ENCODE measurements at places on chromosomes 12 and 14. TPM values are rescaled to one million over a fixed set of nuclear protein-coding genes. Genes with fewer than 3 reads are reported as not detected.

DNA sequence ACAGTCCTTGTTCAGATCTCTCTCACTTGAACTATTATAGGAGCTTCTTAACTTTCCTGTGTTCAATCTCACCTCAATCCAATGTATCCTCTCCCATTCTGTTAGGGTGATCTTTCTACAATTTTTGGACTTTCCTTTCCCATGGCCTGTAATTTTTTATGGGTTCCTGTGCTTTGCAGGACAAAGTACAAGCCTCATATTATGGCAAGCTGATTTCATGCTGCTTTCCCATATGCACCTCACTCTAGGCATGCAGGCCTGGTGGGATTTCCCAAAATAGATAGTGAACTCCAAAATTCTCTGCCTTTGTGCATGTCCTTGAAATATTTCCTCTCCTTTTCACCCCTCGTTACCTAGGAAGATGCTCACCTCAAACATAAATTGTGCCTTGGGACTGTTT is 499.4 kb downstream of the NAV3 start:
- no peak for DNase-seq

DNA sequence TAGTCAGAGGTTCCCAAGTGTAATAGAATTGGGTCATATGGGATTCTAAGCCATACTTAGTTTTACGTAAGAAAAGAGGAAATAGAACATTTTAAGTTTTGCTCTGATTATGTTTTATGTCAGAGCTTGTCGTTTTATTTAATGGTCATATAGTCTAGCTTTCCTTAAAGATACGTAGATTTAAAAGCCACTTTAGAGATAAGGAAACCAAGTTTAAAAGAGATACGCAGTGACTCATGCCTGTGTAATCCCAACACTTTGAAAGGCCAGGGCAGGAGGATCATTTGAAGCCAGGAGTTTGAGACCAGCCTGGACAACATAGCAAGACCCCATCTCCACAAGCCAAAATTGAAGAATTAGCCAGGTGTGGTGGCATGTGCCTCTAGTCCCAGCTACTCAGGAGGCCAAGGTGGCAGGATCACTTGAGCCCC is 19.5 kb downstream of the MAPK1IP1L start:
- peak; percentile 70 for DNase-seq

- DNase-seq, result peak; percentile 32
Observed at GRCh38 chr12:53743266-53744129, 8.3 kb downstream of the CISTR start.

DNA sequence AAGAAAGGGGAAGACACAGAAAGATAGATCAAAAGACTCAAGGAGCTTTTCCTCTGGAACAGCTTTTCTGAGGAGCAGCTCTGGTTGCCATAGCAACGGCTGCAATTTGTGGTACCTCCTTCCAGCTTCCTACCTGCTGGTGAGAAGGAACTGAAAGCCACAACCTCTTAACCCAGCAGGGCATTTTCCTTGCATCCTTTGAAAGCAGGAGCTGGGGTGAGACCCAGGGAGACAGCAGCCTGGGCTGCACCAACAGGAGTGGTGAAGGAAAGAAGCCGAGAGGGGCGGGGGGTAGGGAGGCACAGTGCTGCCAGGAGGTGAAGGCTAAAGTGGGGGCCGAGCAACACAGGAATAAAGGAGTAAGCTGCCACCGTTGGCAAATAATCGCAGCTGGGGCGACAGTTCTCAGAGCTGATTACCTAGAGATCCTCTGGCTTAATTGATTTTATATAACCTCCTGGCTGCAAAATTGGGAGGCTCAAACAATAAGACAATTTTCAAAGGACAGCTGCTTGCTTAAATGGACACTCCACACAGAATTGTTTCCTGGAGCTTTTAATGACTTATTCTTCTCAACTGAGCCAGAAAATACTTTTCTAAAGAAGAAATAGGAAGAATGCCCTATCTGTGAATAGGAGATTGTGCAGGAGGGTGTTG is 129.4 kb downstream of the RPAP3 start:
- no peak for DNase-seq

DNA sequence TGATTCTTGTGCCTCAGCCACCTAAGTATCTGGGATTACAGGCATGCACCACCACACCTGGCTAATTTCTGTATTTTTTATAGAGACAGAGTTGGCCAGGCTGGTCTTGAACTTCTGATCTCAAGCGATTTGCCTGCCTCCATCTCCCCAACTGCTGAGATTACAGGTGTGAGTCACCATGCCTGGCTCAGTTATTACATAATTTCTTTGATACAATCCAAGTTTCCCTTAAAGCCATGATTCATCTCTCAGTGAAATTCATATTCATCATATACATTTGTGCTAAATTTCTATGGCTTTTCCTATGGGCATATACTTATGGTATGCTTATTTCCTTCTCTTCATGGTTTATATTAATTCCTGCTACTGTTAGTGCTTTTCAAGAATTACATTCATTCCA is 29.1 kb upstream of the PZP start:
- DNase-seq, result no peak

DNA sequence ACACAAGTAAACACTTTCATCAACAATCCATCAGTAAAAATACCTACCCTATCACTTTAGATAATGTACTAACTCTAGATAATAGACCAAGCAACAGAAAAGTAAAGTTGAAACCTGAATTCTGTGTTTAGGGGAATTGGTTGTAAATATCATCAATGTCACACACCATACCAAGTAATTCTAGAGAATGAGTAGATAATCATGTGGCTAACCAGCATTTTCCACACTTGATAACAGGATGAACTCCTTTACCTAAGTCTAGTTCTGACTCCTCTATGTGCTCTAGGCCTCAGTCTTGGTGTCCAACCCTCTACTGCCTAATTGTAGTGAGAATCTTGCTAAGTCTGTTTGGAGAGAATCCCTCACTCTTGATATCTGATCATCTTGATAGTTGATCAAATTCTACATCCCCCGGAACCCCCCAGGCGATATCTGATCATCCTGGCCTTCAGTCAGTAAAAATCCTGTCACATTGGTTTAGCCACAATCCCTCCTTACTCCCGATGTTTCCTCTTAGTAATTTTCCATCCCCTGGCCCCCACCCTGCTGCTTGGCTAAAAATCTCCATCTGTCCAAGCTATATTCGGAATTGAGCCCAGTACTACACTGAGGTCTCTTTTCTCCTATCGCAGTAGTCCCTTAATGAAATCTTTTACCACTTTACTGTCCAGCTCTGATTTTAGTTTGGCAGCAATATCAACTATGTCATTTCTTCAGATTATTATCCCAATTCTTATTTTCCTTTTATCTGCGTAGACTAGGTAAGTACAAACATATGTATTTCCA is 3.4 kb upstream of the SLCO1A2 start:
- DNase-seq, result no peak

DNA sequence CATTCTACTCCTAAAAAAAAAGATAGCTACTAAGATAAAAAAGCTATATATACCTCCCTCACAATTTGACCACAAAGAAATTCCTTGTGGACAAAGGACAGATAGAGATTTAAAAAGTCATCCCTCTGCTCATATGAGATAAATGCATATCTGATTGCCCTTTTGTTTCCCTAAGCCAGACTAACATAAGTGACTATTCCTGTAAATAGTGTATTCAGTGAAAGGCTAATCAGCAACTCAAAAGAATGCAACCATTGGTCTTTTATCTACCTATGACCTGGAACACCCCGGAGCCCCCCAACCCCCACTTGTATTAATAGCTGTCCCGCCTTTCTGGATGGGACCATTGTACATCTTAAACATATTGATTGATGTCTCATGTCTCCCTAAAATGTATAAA is 6.3 kb upstream of the TMPO start:
- no peak for DNase-seq

DNA sequence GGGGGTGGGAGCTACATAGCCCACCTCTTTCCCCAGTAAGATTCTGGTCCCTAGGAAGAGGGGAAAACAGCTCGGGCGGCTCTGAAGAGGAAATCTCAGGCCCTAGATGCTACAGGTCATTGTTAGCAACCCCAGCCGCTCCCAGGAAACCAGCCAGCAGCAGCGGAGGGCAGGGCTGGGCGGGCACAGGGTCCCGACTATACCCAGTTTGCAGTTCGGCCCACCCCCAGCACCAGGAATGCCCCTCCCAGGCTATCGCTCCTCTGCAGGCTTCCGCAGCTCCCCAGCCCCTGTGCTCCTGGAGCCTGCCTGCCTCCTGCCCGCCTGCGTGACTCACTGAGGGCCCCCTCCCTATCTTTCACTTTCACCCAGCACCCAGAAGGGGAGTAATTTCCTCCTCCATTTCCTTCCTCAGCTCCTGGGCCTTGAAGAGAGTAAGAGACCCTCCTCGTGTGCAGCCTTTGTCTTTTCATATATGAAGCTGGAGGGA is 27.2 kb upstream of the PNMA1 start:
- DNase-seq, result peak; percentile 80

GRCh38 chr14:23735394-23735793 is 99.2 kb downstream of the DHRS2 start:
- no peak for DNase-seq

DNA sequence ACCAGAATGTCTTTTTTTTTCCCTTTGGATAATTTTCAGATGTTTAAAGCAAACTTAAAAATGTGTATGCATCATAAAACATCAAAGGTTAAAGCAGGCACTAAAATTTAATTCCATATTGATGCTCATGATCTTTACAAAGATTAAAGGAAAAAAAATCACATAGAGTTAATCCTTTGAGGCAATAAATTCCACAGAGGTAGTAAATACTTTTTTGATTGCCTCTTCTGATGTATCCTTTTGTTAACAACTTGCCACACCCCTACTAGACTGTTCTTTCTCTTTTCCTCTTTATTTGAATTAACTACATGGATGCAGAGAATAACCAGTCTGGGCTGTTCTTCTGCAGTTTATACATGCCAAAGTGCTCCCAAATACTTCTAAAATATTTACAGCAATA is 45.2 kb upstream of the KCNJ8 start:
- DNase-seq, result no peak

GRCh38 chr12:108595711-108596647 is 1.9 kb downstream of the TMEM119 start:
- DNase-seq, result no peak

- peak; percentile 7 for DNase-seq
Observed at GRCh38 chr14:38238878-38239277, 17.0 kb downstream of the CLEC14A start.

GRCh38 chr12:127363392-127363791 is 903.6 kb upstream of the TMEM132C start:
- no peak for DNase-seq

DNA sequence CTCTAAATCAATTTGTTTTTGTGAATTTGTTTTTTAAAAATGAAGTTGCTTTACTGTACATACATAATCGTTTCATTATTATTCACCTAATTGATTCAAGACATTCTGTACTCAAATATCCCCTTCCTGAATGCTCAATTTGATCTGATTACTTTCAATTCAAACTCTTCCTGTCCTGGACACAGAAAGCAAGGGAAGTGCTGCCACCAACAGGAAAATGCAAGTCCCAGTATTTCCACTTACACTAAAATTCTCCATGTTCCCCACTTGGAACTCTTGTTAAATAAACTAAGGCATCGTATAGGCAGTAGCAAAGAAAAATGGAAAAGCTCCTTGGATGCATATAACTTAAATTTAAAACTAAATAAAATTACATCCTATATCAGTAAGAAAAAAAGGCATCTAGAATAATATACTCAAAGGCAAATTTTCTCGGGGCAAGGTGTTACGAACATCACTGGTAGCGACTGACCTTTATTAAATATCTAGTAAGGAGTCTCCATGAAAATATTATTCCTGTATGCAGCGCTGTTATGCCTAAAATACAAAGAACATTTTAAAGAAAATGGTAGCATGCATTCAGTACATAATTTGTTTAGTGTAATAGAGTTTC is 72.0 kb upstream of the DBX2 start:
- peak; percentile 31 for DNase-seq

GRCh38 chr12:68157380-68157779 is 2.2 kb downstream of the IFNG start:
- no peak for DNase-seq

GRCh38 chr12:132456944-132457495 is 32.9 kb upstream of the FBRSL1 start:
- DNase-seq, result no peak

DNA sequence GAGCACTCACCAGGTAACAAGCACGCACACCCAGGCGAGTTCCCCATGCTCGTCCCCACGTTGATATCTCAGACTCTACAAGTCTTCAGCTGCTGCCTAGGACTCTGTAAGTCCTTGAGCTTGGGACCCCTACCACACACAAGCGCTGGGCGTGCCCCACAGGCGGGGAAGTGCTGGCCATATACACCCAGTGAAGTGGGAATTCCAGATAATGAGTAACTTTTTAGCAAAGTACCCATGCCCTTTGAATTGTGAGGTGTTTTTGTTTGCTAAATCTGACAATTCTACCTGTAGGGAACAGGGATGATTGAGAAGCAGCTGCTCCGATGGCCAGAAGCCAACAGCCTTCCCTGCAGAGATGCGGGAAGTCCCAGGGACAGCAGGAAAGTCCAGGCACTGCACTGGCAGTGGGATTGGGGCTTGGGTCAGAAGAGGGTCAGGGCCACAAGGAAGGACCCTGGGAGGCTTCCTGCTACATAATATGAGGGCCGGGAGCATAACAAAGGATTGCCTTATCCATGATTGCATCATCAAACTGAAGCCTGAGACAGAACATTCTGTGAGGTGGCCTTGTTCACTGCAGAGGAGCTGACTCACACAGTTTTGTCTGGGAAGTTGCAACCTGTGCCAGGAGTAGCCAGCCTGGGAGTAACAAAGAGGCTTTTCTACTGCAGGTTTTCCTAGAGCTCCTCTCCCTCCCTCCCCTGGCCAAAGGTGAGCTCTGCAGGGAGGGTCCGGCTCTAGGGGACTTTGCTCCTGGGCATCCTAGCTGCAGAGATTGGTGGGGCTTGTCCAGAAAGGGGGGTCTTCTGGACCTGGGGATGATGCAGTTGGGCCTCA is 13.2 kb upstream of the SERPINA3 start:
- DNase-seq, result peak; percentile 98

DNA sequence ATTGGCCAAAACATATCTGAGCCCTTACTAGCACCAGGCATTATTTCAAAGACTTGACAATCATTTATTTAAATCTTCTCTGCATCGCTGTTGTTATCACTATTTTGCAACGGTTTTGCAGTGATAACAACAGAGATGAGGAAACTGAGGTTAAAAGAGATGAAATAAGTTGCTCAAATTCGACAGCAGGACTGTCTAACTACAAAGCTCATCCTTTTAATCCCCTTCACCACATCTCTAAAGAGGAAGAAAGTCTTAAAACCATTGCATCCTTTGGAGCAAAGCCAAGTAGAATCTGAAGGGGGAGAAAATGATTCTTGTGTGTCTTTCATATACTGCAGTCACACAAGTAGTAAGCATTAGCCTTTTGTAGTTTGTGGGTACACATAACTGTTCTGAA is 14.8 kb upstream of the ETNK1 start:
- no peak for DNase-seq

DNA sequence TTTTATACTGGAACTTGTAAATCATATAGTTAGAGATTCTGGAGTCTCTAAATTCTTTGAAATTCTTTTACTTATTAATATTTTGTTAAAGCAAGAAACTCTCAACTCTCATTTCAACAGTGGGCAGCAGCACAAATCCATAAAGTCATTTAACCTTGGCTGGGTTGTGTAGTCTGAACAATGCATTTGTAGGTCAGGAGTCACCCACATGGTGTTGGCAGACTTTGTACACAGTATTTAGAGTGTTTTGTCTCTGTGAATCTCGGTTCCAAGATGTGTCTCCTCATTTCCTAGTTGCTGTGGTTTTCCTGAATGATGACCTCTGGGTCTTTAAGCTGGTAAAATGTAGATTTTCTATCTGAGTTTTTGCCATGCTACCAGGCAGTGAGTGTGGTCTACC is 20.8 kb upstream of the STRAP start:
- no peak for DNase-seq

BCL11B gene
- under 0.01 TPM for total RNA-seq

DEPDC4 gene
- 1.2 TPM for total RNA-seq

SOX5 gene
- total RNA-seq, result 16.4 TPM

KRT7 gene
- 3.5 TPM for total RNA-seq

MOK gene
- total RNA-seq, result 4.3 TPM

ITGA7 gene
- total RNA-seq, result 130 TPM

OVCH1 gene
- 0.51 TPM for total RNA-seq

BCAT1 gene
- total RNA-seq, result 93.7 TPM
